ENCODE measurements at places on chromosomes 1 and 21.
A peak's percentile ranks its signal among the peaks of the same experiment; 100 is the strongest.

DNA sequence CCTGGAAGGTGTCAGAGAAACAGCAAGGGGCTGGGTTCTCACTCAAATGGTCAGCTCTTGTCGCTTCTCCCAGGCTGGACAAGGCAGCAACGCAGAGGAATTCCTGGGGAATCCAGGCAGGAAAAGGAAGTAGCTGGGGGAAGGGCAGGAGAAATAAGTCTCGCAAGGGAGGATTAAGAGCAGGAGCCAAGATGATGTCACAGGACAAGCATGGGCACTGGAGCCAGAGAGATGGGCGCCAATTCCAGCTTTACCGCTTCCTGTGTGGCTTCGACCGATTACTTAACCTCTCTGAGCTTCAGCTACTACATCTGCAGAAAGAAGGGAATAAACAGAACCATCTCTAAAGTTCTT, 70.5 kb downstream of the SSBP3 start:
- H3K27ac ChIP-seq = peak overlapping the region; percentile 86
- H3K27me3 ChIP-seq = no peaks in the 10 kb centered on the region
- H3K36me3 ChIP-seq = no peaks in the 10 kb centered on the region
- peak overlapping the region; percentile 47 for H3K4me3 ChIP-seq

GRCh38 chr1:67977756-67978155, 72.7 kb downstream of the DIRAS3 start:
- no peaks in the 10 kb centered on the region for H3K36me3 ChIP-seq
- H3K4me3 ChIP-seq = no peak overlapping the region
- peaks cover 18% of the 10 kb centered on the region for H3K4me1 ChIP-seq
- DNase-seq = no peak

- no peaks in the 10 kb centered on the region for H3K27me3 ChIP-seq
- H3K36me3 ChIP-seq = no peaks in the 10 kb centered on the region
- peaks cover 30% of the 10 kb centered on the region for H3K4me1 ChIP-seq
- H3K27ac ChIP-seq = peak overlapping the region; percentile 73
- DNase-seq = peak; percentile 96
- no peak overlapping the region for H3K4me3 ChIP-seq
Measured at GRCh38 chr1:67840449-67840848, 7.2 kb upstream of the GNG12 start.

GRCh38 chr1:205748403-205749233, 1.4 kb downstream of the NUCKS1 start:
- H3K4me3 ChIP-seq = peak overlapping the region; percentile 86
- DNase-seq = peak; percentile 66
- peak overlapping the region; percentile 89 for H3K27ac ChIP-seq
- peaks cover 15% of the 10 kb centered on the region for H3K4me1 ChIP-seq
- H3K36me3 ChIP-seq = peaks cover 2% of the 10 kb centered on the region

GRCh38 chr21:44300262-44300959, 558 bp downstream of the PFKL start:
- no peaks in the 10 kb centered on the region for H3K36me3 ChIP-seq
- H3K27ac ChIP-seq = peak overlapping the region; percentile 38
- peak; percentile 16 for DNase-seq
- no peaks in the 10 kb centered on the region for H3K27me3 ChIP-seq
- peaks cover 13% of the 10 kb centered on the region for H3K4me1 ChIP-seq

DNA sequence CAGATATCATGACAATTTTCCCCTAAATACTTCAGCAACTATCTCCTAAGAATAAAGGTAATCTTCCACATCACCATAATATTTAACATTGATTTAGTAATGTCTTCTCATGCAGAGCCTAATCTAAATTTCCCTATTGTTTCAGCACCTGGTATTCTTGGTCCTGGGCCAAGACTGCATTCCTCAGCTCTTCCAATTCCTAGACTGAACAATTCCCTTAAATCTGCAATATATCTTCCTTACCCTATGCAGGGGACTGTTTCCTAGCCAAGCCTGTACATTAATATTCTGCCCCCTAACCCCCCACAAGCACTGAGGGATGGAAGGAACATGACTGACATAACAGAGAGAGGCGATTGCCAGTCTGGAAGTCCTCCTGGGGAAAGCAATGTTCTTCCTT, 28.7 kb upstream of the DISP1 start:
- no peak for DNase-seq
- H3K4me3 ChIP-seq = no peak overlapping the region
- H3K36me3 ChIP-seq = no peaks in the 10 kb centered on the region
- H3K4me1 ChIP-seq = no peaks in the 10 kb centered on the region
- H3K27ac ChIP-seq = no peak overlapping the region
- peaks cover 10% of the 10 kb centered on the region for H3K27me3 ChIP-seq

DNA sequence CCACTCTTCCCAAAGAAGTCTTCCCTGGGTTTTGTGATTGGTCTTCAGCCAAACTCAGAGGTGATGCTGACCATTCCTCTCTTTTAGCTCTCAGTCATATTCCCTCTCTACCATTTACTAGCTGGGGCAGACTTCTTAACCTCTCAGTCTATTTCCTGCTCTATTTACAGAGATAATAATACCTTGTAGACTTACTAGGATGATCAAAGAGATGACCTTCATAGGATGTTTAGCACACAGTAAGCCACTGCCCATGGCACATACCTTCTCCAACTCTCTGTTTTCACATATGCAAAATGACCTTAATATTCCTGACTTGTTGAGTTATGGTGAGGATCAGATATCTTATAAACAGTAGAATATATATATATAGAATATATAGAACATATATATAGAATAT, 106.2 kb upstream of the L1TD1 start:
- no peak overlapping the region for H3K27ac ChIP-seq
- no peaks in the 10 kb centered on the region for H3K4me1 ChIP-seq
- no peak overlapping the region for H3K4me3 ChIP-seq
- no peak for DNase-seq
- H3K36me3 ChIP-seq = no peaks in the 10 kb centered on the region
- H3K27me3 ChIP-seq = no peaks in the 10 kb centered on the region

GRCh38 chr1:30257742-30258380, 465.5 kb downstream of the MATN1 start:
- H3K36me3 ChIP-seq = no peaks in the 10 kb centered on the region
- H3K4me3 ChIP-seq = no peak overlapping the region
- no peak for DNase-seq
- no peak overlapping the region for H3K27ac ChIP-seq
- no peaks in the 10 kb centered on the region for H3K4me1 ChIP-seq

- H3K4me1 ChIP-seq = no peaks in the 10 kb centered on the region
- no peaks in the 10 kb centered on the region for H3K36me3 ChIP-seq
- DNase-seq = no peak
Measured at GRCh38 chr1:73401666-73402065, 796.3 kb downstream of the LRRIQ3 start.

DNA sequence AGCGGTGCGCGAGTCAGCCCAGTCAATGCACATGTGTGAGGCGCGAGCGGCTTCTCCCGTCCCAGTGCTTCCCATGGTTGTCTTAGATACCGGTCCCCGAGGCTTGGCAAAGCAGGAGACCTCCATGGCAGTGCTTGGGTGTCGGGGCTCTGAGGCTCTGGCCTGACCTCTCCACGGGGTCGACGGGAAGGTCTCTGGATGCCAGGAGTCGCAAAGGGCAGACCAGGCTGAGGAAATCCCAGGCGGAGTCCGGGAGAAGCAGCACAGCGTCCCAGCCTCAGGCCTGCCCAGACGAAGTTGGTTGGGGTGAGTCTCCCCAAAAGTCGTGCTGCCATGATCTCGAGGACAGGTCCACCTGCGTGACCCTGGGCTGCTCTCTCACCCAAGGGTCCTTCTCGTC, 3881.6 kb downstream of the SRGAP2C start:
- no peaks in the 10 kb centered on the region for H3K36me3 ChIP-seq
- H3K4me1 ChIP-seq = no peaks in the 10 kb centered on the region
- H3K27ac ChIP-seq = no peak overlapping the region

DNA sequence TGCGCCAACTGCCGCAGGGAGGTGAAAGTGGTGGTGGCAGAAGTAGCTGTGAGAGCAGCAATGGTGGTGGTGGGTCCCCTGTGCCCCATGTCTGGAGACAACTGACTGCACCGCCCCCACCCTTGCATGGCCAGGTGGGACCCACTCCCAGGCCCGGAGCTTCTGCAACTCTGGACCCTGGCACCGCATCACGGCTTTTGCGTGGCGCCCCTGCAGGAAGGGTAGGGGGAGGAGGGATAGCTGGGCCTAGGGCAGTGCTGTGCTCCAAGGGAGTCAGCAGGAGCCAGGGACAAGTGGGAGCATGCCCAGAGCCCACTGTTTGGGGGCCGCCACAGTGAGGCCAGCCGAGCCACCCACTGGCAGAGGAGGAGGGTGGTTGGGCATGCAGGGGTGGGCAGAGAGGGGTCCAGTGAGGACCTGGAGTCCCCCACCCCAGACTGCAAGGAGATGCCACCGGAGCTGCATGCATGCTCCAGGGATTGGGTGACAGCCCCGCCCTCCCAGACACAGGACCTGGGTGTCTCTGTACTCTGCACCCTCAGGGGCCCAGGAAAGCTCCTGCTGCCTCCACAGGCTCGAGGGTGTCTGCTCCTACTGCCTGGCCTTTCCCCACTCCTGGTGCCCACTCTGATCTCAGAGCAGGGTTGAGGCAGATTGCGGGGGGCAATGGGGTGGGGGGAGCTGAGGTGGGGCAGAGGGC, 9.8 kb upstream of the CTTNBP2NL start:
- no peak for DNase-seq
- H3K4me1 ChIP-seq = peaks cover 15% of the 10 kb centered on the region
- peaks cover 17% of the 10 kb centered on the region for H3K27me3 ChIP-seq
- H3K4me3 ChIP-seq = no peak overlapping the region
- H3K27ac ChIP-seq = no peak overlapping the region

DNA sequence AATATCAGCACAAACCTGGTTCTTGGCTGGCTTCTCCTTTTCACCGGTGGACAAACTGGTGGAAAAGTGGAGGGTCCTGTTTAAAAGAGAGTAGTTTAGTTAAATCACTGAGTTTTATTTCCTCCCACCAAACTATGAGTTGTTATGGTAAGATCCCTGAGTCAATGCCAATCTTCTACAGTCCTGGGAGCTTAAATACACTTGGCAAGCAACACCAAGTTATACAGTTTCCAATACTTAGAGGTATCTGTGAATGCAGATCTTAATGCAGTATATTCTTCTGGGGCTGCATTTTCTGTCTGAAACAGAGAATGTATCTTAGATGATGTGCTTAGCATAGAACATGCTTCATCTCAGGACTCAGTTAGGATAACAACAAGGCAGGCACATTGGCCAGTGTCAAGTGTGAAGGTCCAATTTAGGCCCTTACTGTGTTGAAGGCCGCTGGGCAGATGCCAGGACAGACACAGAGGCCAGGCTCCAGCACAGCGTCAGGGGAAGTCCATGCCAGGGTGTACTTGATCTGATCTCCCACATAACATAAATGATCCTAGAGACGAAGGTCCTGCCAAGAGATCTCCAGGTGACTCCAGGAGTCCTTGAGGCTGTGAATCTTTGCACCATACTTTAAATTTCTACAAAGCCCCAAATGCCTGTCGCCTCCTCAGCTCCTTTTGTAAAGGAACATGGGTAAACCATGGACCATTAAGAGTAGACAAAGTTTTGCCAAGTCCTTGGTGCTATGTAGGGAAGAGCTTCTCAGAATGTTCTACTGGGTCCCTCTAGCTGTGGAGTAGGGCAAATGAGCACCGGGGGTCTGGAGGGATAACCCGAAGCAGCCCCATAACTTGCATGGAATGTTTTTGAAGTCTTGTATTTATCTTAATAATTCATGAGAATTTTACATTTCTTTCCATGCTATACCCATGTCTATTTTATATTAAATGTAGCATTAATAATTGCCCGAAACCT, 76.8 kb downstream of the KCNJ15 start:
- H3K36me3 ChIP-seq = no peaks in the 10 kb centered on the region
- no peak overlapping the region for H3K27ac ChIP-seq
- no peaks in the 10 kb centered on the region for H3K4me1 ChIP-seq
- H3K27me3 ChIP-seq = no peaks in the 10 kb centered on the region
- no peak overlapping the region for H3K4me3 ChIP-seq
- DNase-seq = no peak

- no peaks in the 10 kb centered on the region for H3K4me1 ChIP-seq
- H3K27ac ChIP-seq = no peak overlapping the region
- H3K27me3 ChIP-seq = no peaks in the 10 kb centered on the region
- H3K4me3 ChIP-seq = no peak overlapping the region
Measured at GRCh38 chr21:25496825-25497482, 110.3 kb downstream of the MRPL39 start.

- no peaks in the 10 kb centered on the region for H3K4me1 ChIP-seq
- no peak for DNase-seq
- no peaks in the 10 kb centered on the region for H3K36me3 ChIP-seq
Measured at GRCh38 chr1:76759171-76759860, 108.0 kb upstream of the ST6GALNAC5 start.

DNA sequence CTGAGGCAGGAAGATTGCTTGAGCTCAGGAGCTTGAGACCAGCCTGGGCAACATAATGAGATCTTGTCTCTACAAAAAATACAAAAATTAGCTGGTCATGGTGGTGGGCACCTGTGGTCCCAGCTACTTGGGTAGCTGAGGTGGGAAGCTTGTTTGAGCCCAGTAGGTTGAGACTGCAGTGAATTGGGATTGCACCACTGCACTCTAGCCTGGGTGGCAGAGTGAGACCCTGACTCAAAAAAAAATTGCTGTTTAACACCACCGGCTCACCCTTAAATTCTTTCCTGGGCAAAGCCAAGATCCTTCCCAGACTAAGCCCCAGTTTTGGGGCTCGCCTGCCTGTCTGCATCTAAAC, 6.6 kb upstream of the NSUN4 start:
- H3K27me3 ChIP-seq = no peaks in the 10 kb centered on the region
- no peaks in the 10 kb centered on the region for H3K4me1 ChIP-seq
- DNase-seq = no peak
- no peaks in the 10 kb centered on the region for H3K36me3 ChIP-seq
- no peak overlapping the region for H3K27ac ChIP-seq

DNA sequence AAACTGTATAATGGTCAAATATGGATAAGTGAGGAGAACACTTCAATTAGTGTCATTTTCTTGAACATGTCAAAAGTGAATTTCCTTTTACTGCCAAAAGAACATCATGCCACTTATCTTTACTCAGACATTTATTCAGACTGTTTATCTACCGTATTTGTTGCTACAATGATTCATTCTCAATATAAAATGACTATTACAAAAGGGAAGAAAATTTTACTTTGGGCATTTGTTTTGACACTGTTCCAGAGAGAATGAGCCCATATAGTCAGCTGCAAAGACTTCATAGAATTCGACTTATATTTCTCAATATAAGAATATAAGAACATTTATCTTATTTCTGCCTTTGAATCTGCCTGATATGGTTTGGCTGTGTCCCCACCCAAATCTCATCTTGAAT, 1699.1 kb downstream of the BRINP3 start:
- no peaks in the 10 kb centered on the region for H3K36me3 ChIP-seq
- no peak overlapping the region for H3K27ac ChIP-seq
- no peak overlapping the region for H3K4me3 ChIP-seq
- H3K27me3 ChIP-seq = no peaks in the 10 kb centered on the region

GRCh38 chr1:57179001-57179400, 213.2 kb upstream of the C8B start:
- H3K4me1 ChIP-seq = no peaks in the 10 kb centered on the region
- H3K27me3 ChIP-seq = no peaks in the 10 kb centered on the region
- H3K27ac ChIP-seq = no peak overlapping the region
